ENCODE measurements at places on chromosomes 13 and 19.

- DNase-seq = no peak
Observed at GRCh38 chr13:114142137-114142550, 9.7 kb upstream of the RASA3 start.

DNA sequence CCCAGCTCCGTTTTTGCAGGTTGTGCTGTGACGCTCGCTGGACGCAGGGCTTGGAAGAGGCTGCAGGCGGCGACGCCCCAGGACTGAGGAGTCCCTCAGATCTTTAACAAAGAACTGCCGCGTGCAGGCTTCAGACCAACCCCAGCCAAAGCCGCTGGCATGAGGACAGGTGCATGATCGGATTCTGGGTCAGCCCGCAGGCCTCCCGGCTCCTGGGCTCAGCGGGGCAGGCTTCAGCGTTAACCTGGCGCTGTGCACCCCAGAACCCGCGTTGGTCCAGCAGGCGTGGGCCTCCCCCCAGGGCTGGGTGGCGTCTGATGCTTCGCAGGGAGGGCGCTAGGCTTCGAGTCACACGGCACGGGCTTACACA lies 920 bp upstream of the TIMM13 start:
- DNase-seq = no peak

- no peak for DNase-seq
Observed at GRCh38 chr19:58079792-58080191, 18.2 kb downstream of the ZSCAN18 start.

DNA sequence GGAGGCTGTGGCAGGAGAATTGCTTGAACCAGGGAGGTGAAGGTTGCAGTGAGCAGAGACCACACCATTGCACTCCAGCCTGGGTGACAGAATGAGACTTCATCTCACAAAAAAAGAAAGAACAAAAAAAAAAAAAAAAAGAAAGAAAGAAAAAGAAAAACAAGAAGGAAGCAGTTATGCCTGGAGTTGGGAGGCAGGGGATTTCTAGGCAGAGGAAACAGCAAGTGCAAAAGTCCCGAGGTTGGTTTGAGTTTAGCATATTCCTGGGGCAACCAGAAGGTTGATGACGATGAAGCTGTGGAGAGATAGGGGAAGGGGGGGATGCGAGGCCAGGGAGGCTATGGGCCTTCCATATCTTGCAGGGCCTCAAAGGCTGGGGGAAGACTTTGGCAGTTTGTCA lies 11.5 kb upstream of the EML2 start:
- DNase-seq = no peak

- DNase-seq = no peak
Observed at GRCh38 chr19:325937-326565, 18.5 kb downstream of the MIER2 start.
